Cortex of kidney (tissue), 1 donor: ENCODE measurements at places on chromosomes 5 and 9.

DNA sequence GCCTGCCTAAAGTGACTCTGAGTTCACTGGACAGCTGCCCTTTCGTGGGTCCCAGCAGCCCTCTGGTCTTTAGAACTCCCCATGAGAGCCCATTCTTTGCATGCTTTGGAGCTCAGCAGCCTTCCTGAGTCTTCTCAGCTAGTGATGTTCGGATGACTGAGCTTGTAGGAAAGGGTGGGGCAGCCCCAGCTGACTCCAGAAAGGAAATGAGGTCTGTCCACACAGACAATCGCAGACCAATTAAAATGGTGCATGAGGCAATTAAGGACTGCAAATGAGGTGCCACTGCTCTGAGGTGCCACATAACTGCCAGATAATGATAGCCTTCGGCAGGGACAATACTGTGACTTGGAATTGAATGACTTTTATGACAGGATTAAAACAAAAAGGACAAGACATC, 25.4 kb upstream of the TOMM5 start:
- DNase-seq: no peak

- DNase-seq: no peak
These were observed 234.1 kb upstream of the ANKRD55 start for GRCh38 chr5:56467176-56467717.

DNA sequence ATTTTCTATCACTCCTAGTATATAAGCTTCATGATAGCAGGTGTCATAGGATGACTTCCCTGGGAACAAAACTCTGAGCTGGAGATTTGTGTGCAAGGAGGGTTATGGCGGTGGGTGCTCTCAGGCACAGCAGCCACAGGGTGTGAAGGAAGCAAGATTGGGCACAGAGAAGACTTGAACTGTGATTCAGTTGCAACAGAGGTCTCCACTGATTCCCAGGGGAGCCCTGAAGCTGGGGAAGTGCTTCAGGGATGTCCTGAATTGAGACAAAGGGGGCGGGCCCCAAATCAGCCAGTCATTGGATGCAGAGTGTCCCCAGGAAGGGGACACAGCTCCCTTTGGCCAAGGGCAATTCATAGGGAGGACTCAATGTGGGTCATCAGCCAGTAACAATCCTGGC, 44.4 kb upstream of the ANKRD55 start:
- DNase-seq: no peak

DNA sequence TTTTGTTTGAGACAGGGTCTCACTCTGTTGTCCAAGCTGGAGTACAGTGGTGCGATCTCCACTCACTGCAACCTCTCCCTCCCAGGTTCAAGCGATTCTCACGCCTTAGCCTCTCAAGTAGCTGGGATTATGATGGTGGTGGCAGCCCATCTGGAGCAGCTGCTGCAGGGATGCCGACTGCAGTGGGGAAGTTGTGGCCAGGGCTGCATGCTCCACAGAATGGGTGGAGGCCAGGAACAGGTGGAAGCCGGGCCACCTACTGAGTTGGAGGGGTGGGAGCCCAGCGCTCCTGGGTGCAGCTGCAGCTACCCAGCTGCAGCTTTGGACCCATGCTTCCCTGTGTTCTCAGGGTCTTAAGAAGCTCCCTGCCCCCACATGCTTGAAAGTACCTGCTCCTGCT, 99.7 kb downstream of the SCAI start:
- DNase-seq: no peak

DNA sequence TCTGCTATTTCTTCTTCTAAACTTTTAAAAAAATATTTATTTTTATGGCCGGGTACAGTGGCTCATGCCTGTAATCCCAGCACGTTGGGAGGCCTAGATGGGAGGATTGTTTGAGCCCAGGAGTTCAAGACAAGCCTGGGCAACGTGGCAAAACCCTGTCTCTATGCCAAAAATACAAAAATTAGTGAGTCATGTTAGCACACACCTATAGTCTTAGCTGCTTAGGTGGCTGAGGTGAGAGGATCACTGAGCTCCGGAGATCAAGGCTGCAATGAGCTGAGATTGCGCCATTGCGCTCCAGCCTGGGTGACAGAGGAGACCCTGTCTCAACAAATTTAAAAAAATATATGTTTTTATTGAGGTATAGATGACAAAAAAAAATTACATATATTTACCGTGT, 5.6 kb downstream of the AP3S1 start:
- no peak for DNase-seq

DNA sequence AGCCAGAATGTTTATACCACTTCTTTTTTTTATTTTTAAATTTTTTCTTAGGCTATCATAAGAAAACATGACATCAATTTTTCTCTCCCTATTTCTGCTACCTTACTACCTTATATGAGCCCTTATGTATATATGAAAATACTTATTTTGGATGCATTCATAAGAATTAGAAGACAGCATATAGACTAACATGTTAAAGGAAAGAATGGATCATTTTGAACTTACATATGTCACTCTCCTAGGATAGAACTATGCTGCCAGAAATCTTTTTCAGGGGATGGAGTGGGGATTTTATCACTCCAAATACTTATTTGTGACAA, 51.8 kb downstream of the SNX24 start:
- no peak for DNase-seq

- no peak for DNase-seq
These were observed 264.6 kb downstream of the NDUFS4 start for GRCh38 chr5:53825016-53825415.
